Stimulated activated CD8-positive, alpha-beta memory T cell treated with anti-CD3 and anti-CD28 coated beads, Interleukin-15, amount 100 ng/mL, for 48 hours (primary cell): ENCODE measurements at places on chromosomes 6 and 20.

DNA sequence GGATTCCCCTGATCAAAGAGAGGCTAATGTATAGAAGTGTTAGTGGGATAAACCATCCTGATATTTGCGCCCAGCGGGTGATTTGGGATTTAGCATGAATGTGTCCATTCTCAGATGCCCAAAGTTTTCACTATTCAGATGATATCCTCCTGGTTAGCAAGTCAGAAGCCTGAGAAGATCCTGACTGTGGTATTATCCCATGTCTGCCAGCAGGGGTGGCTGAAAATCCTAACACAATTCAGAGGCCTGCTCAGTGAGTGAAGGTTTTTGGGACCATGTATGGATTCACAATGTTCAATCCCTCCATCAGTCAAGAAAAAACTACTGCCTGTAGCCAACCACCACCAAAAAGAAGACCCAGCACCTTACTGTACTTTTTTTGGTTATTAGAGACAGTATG is 34.1 kb upstream of the SPACA1 start:
- DNase-seq = no peak

GRCh38 chr6:5942591-5942990 is 64.1 kb downstream of the NRN1 start:
- no peak for DNase-seq

DNA sequence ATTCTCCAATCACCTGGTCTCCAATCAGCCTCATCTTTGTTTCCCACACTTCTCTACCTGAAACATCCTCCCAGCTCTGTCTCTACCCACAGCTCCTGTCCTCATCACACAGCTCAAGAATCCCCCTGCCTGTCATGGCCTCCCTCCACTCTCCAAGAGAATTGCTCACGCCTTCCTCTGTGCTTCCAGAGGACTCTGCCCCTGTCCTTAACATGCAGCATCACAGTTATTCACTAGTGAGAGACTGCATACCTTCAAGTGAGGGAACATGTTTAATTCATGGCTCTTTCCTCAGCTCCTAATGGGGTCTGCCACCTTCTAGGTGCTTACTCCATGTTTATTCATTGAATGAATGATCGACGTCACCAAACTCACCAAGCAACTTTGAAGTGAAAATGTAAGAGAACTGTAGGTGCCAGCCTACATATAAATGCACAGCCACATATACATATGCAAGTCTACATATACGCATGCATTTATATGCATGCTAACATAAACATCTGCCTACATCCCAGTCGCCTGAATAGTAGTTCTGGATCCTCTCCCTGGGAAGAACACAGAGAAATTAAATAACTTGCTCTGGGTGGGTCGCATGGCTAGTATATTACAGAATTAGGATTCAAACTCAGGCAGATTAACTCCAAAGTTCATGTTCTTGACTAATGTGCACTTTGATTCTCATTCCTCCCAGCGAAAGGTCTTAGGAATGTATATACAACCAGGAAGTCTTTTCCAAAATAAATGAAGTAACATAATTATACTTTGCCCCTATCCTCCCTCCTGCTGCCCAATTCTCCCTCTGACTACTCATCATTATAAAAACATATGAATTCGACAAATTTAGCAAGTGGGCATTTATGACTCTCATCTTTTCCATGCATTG is 295.6 kb downstream of the MAFB start:
- no peak for DNase-seq

- no peak for DNase-seq
Observed at GRCh38 chr6:169915769-169916550, 164.5 kb downstream of the ERMARD start.

DNA sequence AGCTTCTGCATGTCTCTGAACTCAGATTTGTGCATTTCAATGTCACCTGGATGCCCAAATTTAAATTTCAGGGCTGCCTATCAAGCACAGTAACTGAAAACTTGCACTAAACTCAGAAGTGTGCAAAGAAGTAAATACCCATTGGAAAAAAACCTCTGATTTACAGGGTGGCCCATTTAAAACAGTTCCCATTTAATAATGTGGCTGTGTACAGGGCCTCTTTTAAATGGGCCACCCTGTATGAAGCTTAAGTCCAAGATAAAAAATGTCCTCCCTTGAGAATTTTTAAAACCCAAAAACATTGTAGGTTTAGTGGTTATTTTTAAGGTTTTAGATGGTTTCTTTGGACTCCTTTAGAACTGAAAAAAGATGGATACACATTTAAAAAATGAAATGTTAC is 202.1 kb upstream of the RUNX2 start:
- DNase-seq = no peak

DNA sequence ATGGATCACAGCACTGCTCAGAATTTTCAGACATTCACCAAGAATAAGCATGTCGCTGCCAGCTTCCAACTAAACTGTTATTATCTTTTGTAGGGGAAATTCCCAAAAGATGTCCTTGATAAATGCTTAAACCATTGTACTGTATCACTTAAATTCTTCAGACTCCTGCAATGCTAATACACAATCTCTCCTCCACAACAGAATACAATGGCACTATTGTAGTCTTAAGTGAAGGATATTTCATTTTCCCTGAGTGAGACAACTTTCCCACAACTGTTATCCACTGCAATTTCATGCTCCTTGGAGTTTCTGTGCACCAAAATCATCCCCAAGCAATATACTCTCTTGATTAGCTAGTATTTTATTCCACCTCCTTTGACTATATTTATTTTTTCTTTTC is 189.7 kb downstream of the COL9A1 start:
- DNase-seq = no peak

- peak; percentile 5 for DNase-seq
Observed at GRCh38 chr6:169188475-169188874, 65.2 kb downstream of the THBS2 start.

DNA sequence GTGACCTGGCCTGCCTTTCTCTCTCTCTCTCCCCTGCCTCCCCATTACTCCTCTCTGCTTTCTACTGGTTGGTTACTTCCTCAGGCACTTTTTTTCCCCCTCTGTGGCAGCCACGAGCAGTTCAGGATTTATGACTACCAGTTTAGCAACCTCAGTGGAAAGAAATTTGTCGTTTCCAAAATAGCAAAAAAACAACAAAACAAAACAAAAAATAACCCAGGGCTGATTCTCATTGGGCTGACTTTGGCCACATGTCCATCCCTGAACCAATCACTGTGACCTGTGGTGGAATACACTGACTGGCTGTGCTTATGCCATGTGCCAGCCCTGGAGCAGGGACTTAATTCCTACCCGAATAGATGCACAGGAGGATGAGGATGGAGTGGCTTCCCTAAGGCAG is 137.4 kb downstream of the TFAP2C start:
- DNase-seq = no peak
